ENCODE measurements at places on chromosomes 7 and 10.

DNA sequence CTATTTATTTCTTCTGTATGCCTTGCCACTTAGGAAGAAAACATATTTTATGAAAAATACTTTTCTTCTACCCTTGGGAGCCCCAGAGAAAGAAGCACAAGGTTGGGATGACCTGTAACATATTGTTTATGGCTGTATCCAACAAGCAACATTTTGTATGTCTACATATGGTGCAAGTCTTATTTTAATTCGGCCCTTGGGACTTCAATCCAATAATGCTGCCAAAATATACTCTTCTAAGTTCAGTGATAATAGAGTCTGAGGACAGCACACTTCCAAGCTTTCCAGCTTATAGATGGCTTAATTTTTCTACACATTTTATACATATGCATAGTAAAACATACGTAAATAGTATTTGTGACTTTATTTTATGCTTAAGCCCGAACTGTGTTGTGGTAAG, 318.5 kb upstream of the SEMA3A start:
- no peak for DNase-seq

DNA sequence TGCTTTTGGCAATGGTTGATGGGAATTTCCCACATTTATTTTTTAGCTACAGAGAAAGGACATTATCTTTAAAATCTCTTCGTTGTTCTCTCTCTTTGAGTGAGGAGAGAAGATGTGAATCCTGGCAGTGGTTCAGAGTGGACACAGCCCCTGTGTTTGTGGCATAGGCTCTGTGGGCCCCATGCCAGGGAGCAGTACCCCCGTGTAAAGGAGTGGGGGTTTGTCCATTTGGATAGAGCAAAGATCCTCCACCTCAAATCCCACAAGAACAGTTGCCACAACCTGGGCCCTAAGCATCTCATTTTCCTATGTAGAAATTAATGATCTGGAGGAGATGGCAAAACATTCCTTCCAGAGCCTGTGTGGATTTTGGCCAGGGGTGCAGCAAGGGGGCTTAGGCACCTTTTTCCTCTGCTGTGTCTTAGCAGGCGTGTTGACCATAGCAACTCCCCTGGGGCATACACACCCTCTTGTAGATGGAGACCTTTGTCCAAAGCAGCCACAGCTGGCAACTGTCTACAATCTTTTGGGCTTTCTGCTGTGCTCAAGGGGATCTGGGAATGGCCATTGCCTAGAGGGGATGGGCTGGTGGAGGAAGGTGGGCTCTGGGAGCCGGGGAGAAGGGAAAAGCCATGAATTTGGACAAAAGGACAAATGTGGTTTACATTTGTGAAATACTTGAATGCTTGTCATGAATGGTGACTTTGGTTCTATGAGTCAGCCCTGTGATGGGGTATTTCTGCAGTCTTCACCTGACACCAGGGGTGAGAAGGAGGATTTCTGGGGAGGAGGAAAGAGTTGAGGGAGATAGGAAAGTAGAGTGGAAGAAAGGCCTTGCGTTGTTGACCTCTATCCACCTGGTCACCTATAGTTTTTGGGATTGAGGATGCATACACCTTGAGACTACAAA, 92.0 kb downstream of the TCF7L2 start:
- DNase-seq: no peak

GRCh38 chr10:48363617-48364355, 57.3 kb downstream of the MAPK8 start:
- peak; percentile 88 for DNase-seq

DNA sequence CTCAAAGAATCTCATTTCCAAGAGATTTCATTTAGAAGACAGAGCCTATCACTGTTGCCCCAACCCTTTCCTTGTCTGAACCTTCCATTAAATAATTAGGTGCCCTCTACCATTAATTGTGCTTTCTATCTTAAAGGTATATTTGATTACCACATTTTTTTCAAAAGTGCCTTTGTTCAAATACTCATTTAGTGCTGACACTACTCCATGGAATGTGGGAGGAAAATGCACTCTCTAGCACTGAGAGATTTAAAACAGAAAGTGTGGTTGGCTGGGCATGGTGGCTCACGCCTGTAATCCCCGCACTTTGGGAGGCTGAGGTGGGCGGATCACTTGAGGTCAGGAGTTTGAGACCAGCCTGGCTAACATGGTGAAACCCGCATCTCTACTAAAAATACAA, 119.8 kb downstream of the CACNA2D1 start:
- DNase-seq: no peak

DNA sequence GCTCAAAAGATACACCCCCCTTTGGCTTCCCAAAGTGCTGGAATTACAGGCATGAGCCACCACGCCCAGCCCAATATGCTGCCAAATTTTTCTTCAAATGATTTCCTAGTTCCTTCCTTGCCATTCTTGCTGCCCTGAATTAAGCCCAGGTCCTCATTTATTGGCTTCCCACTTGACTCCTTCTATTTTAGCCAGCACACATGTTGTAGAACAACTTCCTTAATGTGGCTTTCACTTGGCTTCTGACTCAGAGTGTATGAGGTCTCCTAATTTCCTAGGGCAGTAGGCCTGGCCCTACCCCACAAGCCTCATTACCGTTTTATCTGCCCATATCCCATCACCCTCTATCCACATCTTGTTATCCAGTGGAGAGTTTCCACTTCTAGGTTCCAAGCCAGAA, 21.8 kb upstream of the HIPK2 start:
- peak; percentile 79 for DNase-seq

DNA sequence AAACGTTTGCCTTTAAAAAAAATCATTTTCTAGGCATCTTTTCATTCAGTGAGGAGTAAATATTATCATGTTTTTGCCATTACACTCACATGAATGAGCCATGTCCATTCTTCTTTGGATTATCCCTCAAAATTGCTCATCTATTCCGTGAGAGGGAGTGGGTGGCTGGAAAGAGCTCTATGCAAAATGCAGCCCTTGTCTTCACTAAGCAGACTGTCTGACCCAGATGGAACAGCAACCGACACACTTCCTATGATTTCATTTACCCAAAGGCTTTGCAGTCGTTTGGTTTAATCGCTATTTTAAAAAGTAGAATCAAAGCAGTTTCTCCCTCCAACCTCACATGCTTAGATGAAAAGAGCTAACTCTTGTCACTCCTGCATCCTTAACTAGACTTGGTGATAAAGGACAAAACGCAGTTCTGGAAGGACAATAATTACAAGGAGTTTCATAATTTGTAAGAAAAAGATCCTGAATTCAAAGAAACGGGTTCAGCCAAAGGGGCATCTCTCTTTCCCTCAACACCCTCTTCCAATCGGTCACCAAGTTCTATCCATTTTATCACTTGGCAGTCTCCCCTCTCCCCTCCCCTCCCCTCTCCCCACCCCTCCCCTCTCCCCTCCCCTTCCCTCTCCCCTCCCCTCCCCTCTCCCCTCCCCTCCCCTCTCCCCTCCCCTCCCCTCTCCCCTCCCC, 198.1 kb upstream of the STK17A start:
- no peak for DNase-seq

GRCh38 chr10:114728325-114728724, 70.2 kb upstream of the ABLIM1 start:
- DNase-seq: no peak

DNA sequence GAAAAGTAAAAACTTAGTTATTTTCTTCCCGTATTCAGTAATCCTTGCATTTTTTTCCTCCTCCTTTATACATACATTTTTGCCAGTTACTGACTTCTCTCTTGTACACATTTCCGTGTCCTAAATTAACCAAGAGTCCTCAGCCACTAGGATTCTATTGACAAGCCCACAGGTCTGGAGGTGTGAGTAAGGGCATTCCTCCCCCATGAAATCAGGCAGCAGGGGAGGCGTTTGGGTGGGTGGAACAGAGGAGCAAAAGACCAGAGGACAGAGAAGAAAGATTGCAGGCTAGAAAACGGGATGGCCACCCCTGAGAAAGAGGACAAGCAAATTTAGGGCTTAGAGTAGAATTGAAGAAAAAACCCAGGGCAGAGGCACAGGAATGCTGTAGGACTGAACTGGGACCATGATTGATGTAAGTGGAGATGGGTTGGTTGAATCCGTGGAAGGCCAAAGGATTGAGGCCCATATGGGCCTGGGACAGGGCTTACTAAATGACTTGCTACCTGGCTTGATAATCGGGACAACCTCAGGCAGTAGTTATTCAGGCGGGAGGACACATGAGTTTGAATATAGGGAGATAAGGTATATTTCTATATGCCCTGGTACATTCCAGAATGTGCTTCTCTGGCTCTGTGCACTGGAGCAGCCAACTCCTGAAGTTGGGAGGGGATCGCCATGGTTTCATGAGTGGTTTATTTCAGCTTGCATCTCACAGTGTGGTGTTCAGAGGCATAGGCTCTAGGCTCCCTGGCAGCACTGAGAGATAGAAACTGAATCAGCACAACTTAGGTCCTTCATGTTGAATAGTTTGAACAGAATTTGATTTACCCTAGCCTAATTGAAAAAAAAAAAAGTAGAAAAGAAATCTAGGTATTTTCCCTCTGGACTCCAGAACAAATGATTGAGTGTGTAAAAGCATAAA, 28.0 kb downstream of the IKZF1 start:
- DNase-seq: no peak

- peak; percentile 60 for DNase-seq
These were observed 169.3 kb upstream of the AKR1E2 start for GRCh38 chr10:4656576-4657194.

GRCh38 chr10:14648005-14648765, 126.5 kb downstream of the FAM107B start:
- DNase-seq: peak; percentile 90

- no peak for DNase-seq
These were observed 415 bp upstream of the CNNM1 start for GRCh38 chr10:99328579-99329303.

DNA sequence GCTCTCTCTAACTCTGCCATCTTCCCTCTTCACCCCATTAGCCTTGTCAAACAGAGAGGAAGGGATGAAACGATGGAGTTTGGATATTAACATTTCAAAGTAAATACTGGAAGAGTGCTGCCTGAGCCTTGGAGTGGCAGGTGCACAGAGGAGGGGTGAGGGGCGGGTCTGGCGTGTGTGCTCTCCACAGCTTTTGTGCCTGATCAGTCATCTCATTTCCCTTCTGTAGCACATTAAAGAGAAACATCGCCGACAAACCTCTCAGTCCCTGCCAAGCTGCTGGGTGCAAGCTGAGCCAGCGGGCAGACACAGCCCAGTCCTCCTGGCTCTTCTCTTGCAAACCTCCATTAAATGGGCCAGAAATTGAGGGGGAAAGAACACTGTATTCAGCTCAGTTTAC, 76.2 kb downstream of the SLIT1 start:
- DNase-seq: no peak

- no peak for DNase-seq
These were observed 55.9 kb upstream of the PCGF5 start for GRCh38 chr10:91164520-91165065.

DNA sequence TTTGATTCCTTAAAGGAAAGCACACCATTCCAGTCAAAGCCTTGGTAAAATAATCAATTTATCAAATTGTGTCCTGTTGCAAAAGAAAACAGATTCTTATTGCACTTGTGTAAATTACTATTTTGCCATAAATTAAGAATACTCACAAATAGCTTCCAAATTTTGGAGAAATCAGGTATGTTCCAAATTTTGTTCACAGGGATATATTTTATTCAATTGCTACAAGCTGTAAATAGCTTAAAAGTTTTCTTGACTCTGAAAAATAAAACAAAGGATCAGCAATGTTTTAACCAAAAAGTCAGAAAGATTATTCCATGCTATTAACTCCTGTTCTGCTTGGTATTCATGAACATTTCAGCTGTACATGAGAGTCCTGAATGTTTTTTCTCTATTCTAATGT, 47.4 kb upstream of the CHST3 start:
- no peak for DNase-seq

GRCh38 chr7:120583899-120584586, 273.9 kb downstream of the TSPAN12 start:
- DNase-seq: no peak

DNA sequence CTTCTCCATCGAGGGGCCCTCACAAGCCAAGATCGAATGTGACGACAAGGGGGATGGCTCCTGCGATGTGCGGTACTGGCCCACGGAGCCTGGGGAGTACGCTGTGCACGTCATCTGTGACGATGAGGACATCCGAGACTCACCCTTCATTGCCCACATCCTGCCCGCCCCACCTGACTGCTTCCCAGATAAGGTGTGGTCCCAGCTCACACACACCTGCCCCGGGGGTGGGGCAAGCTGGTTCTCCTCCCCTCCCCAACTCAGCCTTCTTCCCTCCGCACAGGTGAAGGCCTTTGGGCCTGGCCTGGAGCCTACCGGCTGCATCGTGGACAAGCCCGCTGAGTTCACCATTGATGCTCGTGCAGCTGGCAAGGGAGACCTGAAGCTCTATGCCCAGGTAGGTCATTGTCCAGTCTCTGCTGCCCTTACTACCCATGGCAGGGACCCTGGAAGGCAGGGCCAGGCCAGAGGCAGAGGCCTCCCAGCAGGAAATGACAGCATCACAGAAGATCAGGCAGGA, 11.0 kb downstream of the FLNC start:
- no peak for DNase-seq

DNA sequence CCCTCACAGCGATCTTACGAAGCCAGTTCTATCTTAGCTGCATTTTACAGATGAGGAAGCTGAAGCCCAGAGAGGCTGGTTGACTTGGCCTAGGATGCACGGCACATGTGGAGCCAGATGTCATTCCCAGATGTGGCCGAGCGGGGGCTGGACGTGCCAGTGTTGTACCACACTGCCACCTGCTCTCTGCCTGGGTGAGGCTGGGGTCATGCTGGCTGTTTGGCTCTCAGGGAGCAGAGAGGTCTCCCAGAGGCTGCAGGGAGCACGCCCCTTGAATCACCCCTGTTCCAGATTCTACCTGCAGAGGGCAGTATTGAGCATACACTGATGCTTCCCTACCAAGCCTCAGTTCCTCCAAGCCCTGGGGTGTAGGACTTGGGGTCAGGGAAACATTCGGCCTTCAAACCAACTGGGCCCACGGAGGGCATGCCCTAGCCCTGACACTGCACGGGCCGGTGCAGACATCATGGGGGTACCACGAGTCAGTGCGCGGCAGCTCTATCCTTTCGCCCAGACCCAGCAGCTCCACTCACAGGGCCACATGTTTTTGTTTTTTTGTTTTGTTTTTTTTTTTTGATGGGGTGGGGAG, 3.8 kb upstream of the GTF2IRD1 start:
- DNase-seq: peak; percentile 78

DNA sequence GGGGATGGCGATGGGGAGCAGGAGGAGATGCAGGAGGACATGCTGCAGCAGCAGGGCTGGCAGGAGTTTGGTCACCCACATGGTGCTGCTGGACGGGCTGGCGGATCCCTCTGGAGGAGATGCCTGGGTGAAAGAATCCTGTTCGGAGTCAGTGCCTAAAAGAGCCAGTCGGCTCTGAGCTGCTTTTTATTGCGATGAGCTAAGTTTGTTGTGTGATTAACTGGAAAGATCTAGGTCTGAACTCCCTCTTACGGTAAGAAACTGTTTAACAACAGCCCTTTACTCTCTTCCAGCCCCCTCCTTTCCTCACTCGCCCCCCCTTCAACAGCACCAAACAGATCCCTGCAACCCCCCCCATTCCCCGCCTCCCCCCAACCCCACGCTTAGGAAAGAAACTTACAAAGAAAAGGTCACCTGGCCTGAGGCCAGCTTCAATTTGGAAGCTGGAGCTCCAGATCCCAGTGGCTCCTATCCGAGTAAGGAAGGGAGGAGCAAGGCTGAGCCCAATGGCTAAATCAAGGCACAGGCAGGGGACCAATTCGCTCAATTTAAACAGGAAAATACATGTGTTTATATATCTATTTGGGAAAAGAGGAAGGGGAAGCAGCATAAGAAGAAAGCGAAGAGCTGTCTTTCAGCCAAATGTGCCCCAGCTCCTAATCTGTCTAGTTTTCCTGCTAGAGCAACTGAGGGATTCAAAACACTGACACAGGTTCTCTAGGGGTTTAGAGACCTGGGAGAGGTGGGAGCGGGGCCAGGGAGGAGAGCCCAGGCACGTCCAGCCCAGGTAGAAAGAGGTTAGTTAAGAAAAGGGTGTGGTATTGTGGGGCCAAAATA, at the start of gene HGF:
TSS of gene HGF (minus strand) at position 157 of the 837 bp plus-strand sequence. CDS start at position 81, 76 bp downstream.
- DNase-seq: peak; percentile 59
